ENCODE measurements at places on chromosomes 5 and 9.

DNA sequence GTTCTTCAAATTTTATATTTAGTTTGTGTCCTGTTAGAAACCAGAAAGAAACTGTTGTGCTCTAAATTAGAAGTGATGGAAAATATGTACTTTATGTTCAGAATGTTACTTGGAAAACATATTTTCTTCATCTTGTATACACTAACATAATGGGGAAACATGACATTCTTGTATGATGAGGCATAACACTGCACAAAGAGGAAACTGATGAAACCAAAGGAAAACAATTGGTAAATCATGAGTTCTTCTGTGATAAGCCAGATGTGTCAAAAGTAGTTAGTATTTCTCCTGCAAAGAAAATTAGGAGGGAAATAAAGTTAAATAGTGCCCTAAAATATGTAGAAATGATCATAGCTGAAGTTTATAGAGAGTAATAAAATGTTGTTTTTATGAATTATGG, 111.1 kb upstream of the FBN2 start:
- DNase-seq: no peak

DNA sequence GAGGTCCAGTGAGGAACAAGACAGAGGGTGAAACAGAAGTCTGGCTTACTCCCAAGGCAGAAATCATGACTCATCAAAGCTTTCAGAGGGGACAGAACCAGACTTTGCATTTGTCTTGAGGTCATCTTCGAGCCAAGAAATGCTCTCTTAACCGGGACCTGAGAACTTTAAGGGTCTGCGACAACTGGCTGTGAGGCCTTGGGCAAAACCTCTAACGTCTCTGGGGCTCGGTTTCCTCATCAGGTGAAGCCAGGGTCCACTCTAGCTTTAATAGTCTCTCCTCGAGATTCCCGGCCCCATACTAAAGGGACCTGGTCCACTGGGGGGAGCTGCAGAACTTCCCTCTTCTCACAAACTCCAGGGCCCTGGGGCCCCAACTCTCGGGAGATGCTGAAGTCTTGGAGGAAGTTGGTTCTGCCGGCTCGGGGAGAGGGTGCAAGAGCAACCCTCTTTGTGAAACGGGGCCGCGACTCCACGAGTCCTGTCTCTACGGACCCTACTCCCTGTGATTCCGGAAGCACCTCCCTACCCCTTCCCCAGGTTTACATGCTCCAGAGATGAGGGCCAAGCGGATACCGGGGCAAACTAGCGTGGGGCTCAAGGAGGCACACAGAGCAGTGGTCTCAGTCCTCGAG, 2.6 kb downstream of the GLIS3 start:
- DNase-seq: peak; percentile 28

DNA sequence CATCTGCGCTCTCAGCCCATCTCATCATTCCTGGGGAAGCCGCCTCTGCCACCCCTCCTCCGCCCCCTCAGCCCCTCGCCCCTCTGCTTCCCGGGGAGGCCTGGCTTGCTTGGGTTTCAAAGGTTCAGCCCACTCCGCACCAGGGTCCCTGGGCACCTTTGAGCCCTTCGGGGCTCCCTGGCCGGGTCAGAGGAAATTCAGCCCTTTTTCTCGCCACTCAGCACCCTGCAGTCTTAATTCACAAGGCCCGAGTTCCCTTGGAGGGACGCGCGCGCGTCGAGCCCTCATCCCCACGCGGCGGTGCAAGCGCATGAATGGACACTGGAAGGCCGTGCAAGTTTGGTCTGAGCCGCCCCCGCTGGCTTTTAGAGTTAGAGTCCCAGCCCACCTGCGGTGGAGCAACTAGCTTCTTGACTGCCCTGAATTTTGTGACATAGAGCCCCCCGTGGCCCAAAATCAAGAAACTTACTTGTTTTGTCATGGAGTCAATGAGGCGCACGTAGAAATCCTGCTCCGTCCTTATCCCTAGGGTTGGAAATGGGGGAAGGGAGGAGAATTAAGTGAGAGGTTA, 4.5 kb downstream of the EBF1 start:
- DNase-seq: no peak

DNA sequence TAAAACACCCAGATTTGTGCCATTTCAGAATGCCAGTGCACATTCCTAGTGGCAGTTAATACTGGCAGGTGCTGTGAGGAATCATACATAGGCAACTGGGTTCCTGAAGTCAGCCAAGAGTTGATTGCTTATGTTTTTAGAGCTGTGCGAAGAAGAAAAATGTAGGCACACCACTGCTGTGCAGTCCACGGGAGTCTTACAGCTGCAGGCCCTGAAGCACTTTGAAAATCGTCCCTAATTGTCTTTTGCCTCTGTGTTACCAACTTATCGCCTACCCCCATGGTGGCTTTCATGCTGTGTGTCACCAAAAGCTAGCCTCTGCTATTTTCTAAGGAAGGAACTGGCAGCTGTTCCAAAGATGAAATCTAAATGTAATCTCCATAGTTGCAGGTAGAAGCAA, 263.9 kb downstream of the ARRDC3 start:
- DNase-seq: no peak

DNA sequence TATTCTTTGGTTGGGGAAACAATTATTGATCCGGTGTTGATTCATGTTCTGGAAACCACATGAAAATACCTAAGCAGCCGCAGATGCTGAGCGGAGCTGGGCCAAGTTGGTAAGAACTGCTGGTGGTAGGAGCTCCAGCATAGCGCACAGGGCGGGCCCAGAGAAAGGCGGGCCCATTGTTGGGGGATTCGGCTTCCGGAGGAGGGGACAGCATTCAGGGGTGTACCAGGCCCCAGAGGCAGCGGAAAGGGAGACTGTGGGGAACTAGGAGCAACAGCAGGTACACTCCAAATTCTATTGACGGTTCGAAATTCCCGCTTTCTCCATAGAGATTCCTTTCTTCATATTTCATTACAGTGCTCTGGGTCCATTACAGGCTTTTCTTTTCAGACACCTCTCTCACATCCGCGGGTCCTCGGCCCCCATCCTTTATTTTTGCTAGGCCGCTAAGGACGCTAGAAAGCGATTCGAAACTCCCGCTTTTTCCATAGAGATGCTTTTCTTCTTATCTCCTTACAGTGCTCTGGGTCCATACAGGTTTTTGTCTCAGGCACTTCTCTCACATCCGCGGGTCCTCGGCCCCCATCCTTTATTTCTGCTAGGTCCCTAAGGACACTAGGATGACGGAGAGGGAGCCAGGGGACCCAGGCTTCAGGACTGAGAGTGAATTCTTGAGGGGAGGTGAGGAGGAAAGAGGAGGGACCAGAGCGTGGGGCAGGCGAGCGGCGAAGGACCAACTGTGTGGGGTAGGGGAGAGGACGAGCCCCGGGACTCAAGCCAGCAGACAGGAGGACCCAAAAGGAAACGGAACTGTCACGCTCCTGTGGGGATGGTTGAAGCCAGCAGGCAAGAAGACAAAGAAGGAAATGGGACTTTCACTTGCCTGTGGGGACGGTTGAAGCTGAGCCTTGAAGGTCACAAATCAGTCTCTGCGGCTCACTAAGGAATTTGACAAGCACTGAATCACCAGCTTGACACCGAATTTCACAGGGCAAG, at the start of gene CCDC152:
Gene CCDC152, plus strand, starts transcription at position 213 of the 996 bp plus-strand sequence. CDS start 2,304 bp downstream, outside the sequence.
- DNase-seq: no peak

- DNase-seq: no peak
These were observed 200.6 kb upstream of the IRX1 start for GRCh38 chr5:3394891-3395599.

DNA sequence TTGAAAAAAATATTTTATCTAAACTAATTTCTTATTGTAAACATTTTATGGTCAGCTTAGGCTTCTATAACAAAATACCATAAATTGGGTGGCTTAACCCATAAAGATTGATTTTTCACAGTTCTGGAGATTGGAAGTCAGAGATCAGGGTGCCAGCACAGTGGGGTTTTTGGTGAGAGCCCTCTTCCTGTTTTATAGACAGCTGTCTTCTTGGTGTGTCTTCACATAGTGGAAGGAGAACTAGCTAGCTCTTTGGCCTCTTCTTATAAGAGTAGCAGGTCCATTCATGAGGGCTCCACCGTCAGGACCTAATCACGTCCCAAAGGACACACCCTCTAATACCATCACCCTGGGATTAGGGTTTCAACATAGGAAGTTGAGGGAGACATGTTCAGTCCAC, 26.6 kb downstream of the OTULINL start:
- DNase-seq: no peak

DNA sequence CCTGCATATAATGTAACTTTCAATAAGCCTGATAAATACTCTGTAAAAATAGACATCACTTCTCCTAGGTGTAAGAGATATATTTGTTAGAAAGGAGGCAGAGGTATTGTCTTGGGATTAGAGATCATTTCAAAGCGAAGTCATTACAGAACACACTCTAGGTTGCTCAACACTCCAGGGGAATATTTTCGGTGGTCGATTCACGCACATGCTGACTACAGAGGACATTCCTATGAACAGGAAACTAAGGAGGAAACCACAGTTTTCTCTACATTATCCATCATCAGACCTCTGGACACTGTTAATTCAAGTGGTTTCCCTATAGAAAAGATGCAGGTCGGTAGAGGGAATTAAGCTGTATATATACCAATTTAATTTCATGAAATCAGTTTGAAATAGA, 370.0 kb downstream of the NDUFS4 start:
- DNase-seq: no peak

DNA sequence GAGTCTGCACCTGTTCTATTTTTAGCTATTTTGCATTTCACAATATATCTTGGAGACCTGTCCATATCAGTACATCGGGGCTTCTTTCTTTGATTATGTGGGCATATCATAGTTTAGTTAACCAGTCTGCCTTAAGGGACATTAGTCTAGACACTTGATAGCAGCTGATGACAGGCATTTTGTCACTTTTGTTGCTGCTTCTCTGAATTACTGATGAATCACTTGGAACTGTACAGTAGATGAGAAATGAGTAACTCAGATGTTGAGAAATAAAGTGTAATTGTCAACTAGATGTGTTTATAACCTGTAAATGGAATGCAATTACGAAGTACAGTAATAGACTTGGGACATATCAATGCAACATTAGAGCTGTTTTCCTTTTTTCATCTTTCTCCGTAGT, 7.1 kb downstream of the ZFP2 start:
- DNase-seq: no peak

DNA sequence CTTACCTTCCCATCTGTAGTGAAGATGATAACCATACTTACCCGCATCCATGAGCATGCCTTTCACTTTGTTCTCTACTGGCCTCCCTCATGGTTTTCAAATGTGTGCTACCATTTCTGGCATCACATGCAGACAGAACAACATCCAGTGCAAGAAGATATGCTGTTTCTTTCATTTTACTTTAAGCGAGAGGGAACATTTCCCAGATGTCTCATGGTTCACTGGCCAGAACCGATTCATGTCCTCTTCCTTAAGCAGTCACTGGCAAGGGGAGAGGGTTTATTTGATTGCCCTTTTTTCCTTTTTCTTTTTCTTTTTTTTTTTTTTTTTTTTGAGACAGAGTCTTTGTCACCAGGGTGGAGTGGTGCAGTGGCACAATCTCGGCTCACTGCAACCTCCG, 37.7 kb downstream of the ARRDC3 start:
- DNase-seq: no peak

DNA sequence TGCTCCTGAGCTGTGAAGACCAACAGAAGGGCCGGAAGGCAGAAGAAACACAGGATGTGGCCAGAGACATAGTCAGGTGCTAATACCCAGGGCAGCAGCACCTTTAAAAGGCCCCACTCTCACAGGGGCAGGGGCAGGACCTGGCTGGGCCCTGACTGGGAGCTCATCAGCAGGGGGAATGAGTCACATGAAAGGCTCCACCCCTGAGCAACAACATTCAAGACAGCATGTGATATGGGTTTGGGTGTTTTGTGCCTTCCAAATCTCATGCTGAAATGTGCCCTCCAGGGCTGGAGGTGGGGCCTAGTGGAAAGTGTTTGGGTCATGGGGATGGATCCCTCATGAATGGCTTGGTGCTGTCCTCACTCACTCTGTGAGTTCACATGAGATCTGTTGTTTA, 181.7 kb downstream of the ERCC6L2 start:
- DNase-seq: no peak

GRCh38 chr9:71685988-71686387, 82.3 kb downstream of the CEMIP2 start:
- no peak for DNase-seq

- DNase-seq: no peak
These were observed 7.8 kb upstream of the TGFBI start for GRCh38 chr5:136021016-136021405.

GRCh38 chr5:74560245-74560644, 80.3 kb downstream of the ENC1 start:
- DNase-seq: no peak

GRCh38 chr9:16598316-16598715, 272.2 kb downstream of the BNC2 start:
- DNase-seq: no peak

GRCh38 chr9:13532407-13532806, 252.9 kb upstream of the MPDZ start:
- no peak for DNase-seq

DNA sequence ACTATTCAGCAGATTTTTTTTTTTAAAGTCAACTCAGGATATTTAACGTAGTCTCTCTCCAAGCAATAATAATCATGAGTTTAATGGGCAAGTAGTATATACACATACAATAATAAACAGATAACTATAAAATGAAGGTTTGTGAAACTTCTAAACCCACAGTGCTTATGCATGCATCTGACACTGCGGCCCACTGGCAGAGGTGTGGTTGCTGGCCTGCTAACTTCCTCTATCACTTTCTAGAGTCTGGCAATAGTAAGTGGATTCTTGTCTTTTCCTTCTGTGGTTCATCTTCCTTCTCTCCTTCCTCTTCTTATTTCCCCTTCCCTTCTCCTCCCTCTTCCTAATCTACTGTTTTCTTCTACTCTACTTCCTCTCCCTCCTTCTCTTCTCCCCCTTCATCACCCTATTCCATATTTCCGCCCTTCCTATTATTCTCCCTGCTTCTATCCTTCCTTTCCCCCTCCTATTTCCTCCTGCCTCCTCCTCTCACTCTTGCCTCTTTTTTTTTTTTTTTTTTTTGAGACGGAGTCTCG, 18.6 kb upstream of the AGXT2 start:
- no peak for DNase-seq

DNA sequence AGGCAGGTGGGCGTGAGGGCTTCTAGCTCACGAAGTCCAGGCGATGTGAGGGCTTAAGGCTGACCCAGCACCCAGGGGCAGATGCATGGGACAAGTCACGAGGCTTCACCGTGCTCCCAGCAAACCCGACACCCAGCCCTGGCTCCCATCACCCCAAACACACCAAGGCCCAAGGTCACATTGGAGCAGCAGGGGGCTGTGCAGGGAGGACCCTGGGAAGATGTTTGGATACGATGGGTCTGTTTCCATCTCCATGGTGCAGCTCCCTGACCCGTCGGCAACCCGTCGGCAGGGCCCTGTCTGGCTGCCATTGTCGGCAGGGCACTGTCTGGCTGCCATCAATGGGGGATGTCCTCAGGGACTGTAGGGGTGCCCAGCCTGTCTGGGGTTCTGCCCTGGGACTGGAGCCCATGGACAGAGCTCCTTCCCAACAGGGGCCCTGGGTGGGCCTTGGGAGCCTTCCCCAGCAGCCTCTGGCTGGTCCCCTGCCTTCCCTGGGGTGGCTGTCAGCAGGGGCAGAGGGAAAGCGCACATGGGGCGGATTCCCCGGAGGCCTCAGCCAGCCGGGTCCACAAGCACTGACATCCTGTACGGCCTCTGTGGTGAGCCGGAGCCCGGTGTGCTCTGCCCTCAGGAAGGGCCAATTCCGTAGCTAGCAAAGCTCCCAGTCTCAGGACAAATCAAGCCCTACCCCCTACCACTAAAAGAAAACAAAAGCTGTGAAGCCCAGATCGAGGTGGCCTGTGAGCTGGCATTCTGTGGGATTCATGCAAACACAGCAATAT, 47.1 kb downstream of the NACC2 start:
- DNase-seq: no peak
